ENCODE measurements at places on chromosomes 7 and 10.

DNA sequence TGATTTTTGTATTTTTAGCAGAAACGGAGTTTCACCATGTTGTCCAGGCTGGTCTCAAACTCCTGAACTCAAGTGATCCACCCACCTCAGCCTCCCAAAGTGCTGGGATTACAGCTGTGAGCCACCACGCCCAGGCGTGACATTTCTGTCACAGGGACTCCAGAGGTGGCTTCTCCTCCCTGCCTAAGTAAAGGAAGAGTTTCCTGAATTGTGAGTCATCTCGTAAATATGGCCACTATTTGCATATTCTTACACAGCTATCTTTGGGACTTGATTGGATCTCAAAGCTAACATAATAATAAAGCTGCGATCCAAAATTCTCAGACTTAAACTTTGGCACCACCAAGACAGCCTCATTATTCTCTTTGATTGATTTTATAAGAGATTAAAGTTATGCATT is 50.1 kb downstream of the ADARB2 start:
- DNase-seq, result no peak

DNA sequence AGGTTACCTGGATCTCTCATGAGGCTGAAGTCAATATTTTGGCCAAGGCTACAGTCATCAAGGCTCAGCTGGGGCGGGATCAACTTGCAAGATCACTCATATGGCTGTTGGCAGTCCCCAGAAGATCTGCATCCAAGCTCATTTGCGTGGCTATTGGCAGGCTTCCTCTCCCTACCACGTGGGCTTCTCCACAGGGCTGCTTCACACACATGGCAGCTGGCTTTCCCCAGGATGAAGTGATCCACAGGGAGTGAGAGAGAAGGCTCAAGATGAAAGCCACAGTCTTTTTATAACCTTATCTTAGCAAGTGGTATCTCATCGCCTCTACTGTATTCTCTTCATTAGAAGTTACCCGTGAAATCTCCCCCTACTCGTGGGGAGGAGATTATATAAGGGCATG is 167.4 kb downstream of the TMEM26 start:
- no peak for DNase-seq

DNA sequence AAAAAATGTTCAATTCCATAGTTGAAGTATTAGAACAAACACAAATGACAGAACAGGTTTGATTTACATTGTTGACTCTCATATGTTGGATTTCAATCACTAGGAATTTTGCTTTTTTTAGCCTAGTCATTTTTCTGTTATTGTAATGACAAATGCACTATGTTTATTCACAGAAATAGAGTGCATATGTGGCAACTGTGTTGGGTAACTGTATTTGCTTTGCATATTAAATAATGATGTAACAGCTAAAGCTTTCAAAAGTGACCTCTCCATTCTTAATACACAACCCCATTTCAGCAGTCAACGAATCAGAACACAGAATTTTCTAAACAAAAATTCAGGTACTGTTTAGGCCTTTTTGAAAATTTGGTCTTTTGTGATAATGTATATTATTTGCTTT is 54.0 kb upstream of the SLC26A5 start:
- no peak for DNase-seq

DNA sequence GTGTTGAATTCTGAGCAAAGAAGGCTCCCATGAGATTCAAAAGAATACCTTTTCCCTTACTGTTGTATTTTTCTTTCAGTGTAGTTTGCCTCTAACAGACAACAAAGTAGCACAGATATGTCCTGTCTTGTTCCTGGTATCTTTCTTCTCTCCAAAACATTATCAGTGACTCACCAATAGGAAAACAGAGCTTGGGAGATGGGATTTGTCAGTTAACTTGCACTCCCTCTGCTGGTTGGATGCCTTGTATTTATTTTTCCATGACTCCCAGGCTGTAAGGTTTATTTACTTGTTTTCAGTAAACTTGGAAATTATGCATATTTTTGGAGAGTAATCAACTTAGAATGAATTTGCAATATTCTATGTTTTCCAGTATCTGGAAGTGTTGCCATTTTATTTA is 129.7 kb downstream of the SAMD9 start:
- DNase-seq, result no peak

DNA sequence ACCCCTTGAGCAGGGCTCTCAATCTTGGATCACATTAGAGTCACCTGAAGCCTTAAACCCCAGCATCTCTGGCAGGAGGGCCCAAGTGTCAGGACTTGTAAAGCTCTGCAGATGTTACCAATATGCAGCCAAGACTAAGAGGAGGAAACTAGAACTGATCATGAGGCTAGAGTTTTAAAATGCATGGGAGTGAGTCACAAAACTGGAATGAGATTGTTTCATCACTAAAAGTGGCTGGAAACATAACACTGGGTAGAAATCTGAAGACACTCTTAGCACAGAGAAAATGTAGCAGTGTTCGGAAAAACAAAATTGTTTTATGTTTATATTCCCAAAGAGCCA is 63.3 kb upstream of the GHITM start:
- DNase-seq, result no peak
